ENCODE measurements at places on chromosomes 13 and 19. TPM values are rescaled to one million over a fixed set of nuclear protein-coding genes. Genes with fewer than 3 reads are reported as not detected.

DIRAS1 gene
- 3.8 TPM for total RNA-seq

VAV1 gene
- 3.6 TPM for total RNA-seq

TEX30 gene
- 22.2 TPM for total RNA-seq

ZIM2 gene
- 5.2 TPM for total RNA-seq

STRN4 gene
- 80.7 TPM for total RNA-seq

NLRP5 gene
- not detected for total RNA-seq

SPIB gene
- total RNA-seq: not detected

PRSS57 gene
- 1.7 TPM for total RNA-seq

ZNF709 gene
- 5.4 TPM for total RNA-seq

PRR36 gene
- total RNA-seq: 4.2 TPM

UPK1A gene
- 5.5 TPM for total RNA-seq

NCAN gene
- total RNA-seq: 1.2 TPM

PNMA8A gene
- total RNA-seq: 26.5 TPM

RAB3A gene
- total RNA-seq: 2.5 TPM

RNF113B gene
- not detected for total RNA-seq

CLEC17A gene
- 1.0 TPM for total RNA-seq

ZIC2 gene
- total RNA-seq: 0.05 TPM

PROSER3 gene
- total RNA-seq: 19.2 TPM

CKM gene
- 24.7 TPM for total RNA-seq

CCDC122 gene
- total RNA-seq: 13.8 TPM

- DNase-seq: no peak
Measured at GRCh38 chr13:106491463-106491862, 44.0 kb downstream of the EFNB2 start.

GRCh38 chr13:25811506-25811905, 240.3 kb downstream of the SHISA2 start:
- no peak for DNase-seq

- no peak for DNase-seq
Measured at GRCh38 chr19:42542791-42543190, 14.5 kb upstream of the CEACAM1 start.

GRCh38 chr19:46391296-46392251, 21.8 kb downstream of the CCDC8 start:
- DNase-seq: no peak

GRCh38 chr19:39112338-39112890, 13.2 kb upstream of the PAK4 start:
- no peak for DNase-seq

DNA sequence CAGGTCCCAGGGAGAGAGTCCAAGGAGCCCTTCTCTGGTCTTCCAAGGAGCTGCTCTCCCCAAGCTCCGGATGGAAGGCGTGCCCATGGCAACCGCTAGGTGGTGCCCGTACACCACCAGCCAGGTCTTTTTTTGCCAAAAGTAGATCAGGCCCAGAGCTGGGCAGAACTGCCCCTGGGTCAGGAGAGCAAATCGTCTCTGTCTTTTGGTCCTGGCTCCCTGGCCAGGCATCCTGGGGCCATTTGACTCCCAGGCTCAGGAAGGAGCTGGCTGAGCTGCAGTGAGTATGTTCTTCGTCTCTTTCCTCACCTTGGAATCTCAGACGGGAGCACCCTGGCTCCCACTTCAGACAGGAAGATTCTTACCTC, 24.6 kb upstream of the BCL3 start:
- peak; percentile 76 for DNase-seq

DNA sequence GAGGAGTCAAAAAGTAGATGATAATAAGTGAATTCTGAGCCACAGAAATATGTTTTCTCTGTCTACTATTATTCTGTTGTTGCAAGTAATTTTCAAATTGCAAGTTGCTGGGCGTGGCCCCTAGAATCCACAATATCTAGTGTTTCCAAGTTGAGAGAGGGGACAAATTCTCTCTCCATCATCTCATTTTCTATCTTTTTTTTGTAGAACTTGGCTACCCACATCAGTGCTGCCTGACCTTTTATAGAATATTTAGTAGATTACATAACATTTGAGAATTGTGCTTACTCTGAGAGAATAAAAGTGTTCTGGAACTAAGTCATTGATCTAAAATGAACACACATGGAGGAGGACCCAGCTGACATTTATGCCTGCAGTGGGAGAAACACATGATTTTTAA, 110.9 kb upstream of the CSNK1A1L start:
- no peak for DNase-seq

DNA sequence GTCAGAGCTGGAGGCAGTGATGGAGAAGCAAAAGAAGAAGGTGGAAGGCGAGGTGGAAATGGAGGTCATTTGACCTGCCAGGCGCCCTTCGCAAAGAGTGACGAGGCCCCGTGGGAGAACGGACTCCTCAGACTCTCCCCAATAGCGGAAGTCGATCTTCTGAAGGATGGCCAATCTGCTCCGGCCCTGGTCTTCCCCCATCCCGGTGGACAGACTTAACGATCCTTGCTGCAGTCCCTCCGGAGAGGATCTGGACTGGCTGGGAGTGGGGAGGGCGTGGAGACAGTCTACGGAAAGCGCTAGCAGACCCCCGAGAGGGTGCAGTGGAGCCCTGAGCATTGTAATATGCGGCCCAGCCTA, 11.9 kb downstream of the EPS8L1 start:
- no peak for DNase-seq

GRCh38 chr19:30710721-30711120, 338.5 kb downstream of the ZNF536 start:
- DNase-seq: no peak

DNA sequence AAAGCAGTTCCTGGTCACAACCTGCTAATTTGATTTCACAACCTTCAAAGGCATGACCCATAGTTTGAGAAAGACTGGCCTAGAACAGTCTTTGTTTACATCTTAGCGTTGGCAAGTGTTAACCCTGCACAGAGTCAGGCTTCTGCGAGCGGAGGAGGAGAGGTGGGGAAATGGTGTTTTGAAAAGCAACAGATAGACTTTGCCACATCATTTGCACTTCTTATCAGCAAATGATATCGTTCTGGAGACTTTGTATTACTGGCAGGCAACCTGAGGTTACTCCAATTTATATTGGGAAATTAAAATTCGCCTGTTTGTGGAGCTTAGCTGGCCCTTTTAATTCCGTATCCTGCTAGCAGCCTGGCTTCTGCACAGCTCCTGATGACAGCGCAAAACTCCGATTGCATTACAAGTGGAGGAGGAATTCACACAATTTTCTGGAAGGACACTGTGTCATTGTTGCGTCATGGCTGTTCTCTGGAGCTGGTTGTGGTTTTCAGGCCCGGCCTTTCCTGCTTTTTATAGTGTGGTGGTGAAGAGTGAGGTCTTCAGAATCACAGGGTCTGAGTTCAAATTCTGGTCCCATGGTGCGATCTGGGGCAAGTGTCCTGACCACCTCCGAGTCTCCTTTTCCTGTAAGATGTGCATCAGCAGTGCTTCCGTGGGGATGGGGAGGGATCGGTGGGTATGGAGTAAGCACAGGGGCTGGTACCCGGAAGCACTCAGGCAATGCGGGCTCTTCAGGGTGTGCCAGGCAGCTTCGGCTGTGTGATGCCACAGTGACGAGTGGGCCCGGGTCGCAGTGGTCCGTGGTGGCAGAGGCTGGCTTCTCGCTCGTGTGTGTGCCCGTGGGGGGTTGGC, 49.1 kb upstream of the EHD2 start:
- DNase-seq: peak; percentile 79

DNA sequence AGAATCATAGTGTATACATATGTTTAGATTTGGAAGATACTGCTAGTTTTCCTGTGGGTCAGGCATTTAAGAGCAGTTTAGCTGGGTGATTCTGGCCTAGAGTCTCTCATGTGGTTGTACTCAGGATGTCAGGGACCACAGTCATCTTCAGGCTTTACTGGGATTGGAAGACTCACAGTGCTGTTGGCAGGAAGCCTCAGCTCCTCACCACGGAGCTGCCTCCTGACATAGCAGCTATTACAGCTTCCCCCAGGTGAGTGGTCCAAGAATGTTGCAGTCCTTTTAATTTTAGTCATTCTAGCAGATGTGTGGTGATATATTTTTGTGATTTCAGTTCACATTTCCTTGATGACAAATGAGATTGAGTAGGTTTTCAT, 16.9 kb upstream of the GPR18 start:
- no peak for DNase-seq

DNA sequence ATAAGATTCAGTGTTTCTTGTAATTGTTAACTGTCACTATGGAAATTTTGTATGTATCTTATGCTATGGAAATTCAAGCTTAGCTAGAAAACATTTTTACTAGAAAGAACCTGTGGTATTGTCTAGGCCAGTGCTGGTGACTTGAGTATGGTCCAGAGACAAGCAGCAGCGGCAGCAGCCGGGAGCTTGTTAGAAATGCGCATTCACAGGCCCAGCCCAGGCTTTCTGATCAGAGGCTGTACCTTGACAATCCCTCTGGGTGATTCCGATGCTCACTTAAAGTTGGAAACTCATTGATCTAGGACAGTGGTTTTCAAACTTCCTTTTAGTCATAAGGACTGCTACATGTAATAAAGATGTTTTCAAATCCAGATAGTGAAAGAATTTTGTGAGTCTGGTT, 287.4 kb downstream of the SHISA2 start:
- no peak for DNase-seq

DNA sequence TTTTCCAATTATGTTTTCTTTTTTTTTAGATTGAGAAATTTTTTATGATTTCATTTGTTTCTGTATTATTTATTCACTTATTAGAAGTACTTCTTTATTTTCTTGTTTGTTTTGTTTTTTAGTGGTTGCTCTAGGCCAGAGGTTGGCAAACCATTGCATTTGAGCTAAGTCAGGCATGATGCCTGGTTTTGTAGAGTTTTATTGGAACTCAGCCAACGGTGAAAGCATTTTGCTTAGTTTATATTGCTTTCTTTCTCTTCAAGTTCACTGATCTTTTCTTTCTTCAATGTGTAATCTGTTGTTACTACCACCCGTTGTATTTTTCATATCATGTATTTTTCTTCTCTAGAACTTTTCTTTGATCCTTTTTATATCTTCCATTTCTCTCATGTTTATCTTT, 19.7 kb downstream of the ZNF567 start:
- DNase-seq: no peak

DNA sequence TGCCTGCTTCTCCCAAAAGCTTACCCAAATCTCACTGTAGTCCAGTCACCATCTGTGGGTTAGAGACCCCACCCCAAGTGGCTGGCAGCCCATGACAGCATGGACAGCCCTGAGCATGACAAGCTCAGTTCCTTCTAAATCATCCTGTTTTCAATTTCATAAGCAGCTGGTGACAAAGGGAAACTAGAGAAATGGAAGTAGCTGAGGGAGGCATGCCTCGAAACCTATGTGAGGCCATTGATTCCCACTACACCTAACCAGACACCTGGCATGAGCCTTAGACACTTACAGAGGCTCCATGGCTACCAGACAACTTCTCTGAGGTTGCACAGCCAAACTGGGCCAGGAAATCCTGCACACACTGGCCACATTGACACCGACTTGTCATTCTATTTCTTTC, 56.2 kb downstream of the ABCC4 start:
- no peak for DNase-seq

GRCh38 chr13:35927567-35928021, 203.6 kb downstream of the DCLK1 start:
- no peak for DNase-seq

DNA sequence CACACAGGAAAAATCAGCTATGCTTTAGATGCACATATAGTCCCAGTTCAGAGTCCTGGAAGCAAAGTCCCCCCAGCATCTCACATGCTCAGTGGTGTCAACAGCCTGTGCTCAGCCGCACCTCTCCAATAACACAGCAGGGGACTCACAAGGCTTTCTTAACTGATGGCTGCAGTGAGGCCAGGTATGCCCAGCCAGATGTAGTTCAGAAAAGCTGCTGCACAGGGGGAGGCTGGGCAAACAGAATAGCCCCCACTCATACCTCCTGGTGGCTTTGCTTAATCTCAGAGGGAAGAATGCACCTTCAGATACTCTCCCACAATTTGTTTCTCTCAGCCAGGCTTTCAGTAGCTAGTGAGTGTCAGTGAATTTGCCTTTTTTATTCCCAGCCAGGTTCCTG, 33.4 kb downstream of the FAM124A start:
- no peak for DNase-seq

DNA sequence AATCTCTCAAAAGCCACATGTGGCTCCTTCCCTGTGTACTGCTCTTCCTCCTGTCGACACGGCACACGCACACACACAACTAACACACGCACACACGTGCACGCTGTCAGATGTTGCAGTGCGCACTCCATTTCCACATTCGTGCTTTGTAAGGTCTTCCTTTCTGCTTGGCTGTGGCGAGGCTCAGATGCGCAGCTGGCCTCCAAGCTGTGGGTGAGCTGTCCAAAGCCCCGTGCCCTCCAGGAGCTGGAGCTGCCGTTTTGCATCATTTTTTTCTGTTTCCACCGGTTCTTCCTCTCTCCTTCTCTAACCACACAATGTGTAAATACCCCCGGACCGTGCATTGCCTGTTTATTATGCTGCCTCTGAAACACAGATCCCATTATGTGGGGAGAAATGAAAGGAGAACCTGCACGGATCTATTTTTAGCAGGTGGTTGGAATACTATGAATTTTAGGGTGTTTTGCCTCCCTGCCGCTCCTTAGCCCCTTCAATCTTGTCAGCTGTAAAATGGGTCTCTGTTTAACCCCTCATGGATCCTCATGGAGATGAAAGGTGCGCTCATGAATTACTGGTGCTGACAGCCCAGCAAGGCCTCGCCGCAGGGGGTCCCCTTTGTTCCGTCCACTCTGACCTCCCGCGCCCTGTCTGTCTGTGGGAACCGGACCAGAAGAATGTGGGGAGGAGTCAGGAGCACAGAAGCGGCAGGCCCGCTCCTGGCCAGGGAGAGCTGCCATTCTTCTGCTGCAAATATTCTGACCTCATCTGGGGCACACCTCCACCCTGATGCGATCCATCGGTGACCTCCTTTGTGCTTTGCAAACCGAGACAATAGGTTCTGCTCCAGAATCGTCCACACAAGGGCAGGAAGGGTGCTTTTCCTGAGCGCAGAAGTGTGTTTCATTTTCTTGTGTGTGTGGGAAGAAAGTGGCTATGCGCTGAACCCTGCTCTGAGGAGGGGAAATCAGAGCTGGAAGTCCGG, 137.7 kb downstream of the SOX1 start:
- DNase-seq: no peak

DNA sequence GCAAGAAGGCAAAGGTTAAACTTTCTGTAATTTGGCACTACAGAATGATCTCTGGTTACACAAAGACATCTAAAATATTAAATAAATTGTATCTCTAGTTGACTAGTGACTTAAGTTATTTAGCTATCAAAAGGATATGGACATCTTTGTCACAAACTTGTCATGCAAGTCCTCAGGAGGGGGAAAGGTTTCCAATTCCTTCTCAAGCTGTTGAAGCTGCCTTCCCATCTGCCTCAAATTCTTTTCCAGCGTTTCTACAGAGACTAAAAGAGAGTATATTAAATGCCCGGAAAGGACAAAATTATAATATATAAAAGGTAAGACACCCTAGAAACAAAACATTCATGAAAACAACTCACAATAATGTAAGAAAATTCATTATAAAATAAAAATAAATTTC, 324.5 kb downstream of the DIAPH3 start:
- no peak for DNase-seq

GRCh38 chr13:63605962-63606361, 2190.3 kb upstream of the PCDH20 start:
- DNase-seq: no peak

DNA sequence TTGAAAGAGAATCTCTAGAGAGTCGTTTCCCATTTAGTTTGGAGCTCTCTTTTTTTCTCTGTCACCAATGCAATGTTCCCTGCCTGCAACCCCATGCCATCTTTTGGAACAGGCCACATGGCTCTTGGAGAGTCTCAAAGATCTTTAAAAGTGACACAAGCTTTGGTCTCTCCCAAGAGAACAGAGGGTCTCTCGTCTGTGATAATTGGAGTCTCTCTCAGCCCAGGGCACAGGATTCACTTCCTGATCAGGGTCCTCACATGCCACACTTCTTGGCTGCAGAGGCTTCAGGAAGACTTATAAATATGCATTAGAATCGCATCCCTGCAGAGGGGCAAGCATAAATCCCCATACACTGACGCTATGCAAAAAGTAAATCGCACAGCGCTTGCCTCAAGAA, 240.5 kb downstream of the IRS2 start:
- DNase-seq: no peak

Data from prostate gland (tissue), 2 donors.